ENCODE measurements at places on chromosomes 7 and 10. TPM values are rescaled to one million over a fixed set of nuclear protein-coding genes. Genes with fewer than 3 reads are reported as not detected.

Gene ABCB1
- total RNA-seq = 3.3 TPM

Gene OPALIN
- not detected for total RNA-seq

Gene LCOR
- total RNA-seq = 26.2 TPM

Gene OR13A1
- total RNA-seq = not detected

Gene MYOF
- 13.7 TPM for total RNA-seq

Gene LDB3
- total RNA-seq = 0.10 TPM

Gene SPRN
- total RNA-seq = not detected

Gene IKZF5
- 21.9 TPM for total RNA-seq

Gene ICA1
- total RNA-seq = 2.3 TPM

Gene ADCY1
- 2.9 TPM for total RNA-seq

Data from activated T-helper 1 cell treated with anti-CD3 and anti-CD28 coated beads, Interleukin-12 subunit alpha, Interleukin-12 subunit beta, Interleukin-2, Interleukin-4 antibody, amounts not matched to agents 30 ng/mL and 10 ng/mL and 1 ng/mL, durations not matched to agents 14 hours and 24 hours and 36 hours (primary cell).